ENCODE measurements at places on chromosomes 7 and 10. TPM values are rescaled to one million over a fixed set of nuclear protein-coding genes. Genes with fewer than 3 reads are reported as not detected.
A peak's percentile ranks its signal among the peaks of the same experiment; 100 is the strongest.

The CYP3A7 gene
- total RNA-seq = not detected

DNA sequence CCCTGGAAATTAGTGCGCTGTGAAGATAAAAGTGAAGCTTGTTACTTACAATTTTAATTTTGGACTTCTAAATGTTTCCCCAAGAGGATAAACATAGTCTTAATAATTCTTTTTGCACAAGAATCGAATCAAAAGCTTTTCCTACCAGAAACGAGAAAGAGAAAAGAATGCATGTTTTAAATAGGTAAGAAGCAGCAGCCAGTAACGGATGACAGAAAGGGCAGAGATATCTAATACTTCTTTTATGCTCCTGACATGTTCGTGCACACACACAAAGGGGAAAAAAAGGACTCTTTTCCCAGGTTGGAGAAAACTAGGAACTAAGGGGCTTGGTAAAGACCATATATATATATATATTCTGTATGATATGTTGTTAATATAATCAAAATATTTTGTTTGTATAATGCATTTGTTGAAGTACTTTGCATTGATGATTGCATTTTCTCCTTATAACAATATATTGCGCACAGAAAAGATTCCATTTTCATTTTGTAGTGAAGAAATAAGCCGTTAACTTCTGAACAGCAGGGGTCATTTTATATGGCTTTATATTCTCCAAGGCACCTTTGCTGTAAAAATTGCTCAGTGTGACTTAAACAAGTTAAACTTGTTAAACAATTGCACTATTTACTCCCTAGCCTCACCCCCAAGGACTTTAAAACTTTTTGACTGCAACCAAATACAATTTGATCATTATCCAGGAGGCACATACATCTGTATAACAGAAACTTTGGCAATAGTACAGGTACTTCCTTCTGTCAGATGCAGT lies 2.2 kb downstream of the PRKAR2B start:
- no peak for DNase-seq

DNA sequence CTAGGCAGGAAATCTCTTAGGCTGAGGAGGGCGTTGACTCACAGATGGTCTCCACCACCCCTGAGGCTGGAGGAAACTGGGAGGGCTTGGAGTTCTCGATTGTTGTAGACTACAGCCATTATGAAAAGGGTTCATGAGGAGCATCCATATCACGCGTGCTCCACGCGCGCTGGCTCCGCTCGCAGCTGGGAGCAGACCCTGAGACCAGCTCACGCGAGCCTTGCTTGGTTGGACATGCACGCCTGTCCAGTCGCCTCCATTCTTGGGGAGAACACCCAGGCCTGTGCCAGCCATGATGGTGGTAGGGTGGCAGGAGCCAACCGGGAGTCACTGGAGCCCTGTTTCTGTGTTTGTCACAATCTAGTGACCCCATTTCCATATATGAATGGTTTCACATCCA lies 139.1 kb downstream of the TCERG1L start:
- DNase-seq = no peak

DNA sequence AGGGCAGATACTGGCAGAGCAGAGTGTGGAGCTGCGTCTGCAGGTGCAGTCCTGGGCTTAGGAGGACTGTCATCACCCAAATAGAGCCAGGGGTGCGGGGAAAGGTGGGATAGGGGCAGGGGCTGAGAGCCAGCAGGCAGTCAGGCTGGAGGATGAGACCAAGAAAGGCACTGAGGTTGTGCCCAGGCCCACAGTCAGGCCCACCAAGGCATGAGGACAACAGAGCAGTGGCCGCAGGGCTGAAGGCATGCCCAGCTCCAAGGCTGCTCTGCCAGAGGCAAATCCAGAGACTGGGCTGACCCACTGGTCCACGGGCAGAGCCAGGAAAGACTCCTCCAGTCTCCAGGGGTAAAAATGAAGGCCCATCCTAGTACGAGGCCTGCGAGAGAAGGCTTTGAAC lies 24.4 kb upstream of the GATAD1 start:
- DNase-seq = no peak

DNA sequence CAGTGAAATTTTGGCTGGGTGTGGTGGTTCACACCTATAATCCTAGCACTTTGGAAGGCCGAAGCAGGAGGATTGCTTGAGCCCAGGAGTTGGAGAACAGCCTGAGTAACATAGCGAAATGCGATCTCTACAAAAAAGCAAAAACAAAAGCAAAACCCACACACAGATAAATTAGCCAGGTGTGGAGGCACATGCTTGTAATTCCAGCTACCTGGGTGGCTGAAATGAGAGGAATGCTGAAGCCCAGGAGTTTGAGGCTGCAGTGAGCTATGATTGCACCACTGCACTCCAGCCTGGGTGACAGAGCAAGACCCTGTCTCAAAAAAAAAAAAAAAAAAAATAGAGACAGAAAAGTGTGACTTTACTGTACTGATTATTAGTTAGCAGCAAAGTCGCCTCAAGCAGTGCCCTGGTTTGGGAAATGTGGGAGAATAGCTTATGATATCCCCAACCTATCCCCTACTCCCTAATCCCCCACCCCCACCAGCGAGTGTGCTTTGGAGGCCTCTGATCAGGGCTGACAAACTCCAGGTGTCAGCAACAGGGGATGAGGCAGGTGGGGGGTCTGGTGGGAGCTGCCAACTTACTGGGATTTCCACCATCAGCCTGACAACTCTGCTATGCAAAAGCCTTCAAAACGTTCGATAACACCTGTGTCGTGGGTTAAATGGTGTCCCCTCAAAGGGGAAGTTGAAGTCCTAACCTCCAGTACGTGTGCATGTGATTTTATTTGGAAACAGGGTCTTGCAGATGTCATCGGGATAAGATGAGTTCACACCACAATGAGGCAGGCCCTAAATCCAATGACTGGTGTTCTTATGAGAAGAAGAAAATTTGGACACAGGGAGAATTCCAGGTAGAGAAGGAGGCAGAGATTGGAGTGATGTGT lies 124.7 kb upstream of the SDK1 start:
- DNase-seq = no peak

- no peak for DNase-seq
Observed at GRCh38 chr7:32215697-32216096, 145.5 kb upstream of the PDE1C start.

The PLPP4 gene
- total RNA-seq = not detected

DNA sequence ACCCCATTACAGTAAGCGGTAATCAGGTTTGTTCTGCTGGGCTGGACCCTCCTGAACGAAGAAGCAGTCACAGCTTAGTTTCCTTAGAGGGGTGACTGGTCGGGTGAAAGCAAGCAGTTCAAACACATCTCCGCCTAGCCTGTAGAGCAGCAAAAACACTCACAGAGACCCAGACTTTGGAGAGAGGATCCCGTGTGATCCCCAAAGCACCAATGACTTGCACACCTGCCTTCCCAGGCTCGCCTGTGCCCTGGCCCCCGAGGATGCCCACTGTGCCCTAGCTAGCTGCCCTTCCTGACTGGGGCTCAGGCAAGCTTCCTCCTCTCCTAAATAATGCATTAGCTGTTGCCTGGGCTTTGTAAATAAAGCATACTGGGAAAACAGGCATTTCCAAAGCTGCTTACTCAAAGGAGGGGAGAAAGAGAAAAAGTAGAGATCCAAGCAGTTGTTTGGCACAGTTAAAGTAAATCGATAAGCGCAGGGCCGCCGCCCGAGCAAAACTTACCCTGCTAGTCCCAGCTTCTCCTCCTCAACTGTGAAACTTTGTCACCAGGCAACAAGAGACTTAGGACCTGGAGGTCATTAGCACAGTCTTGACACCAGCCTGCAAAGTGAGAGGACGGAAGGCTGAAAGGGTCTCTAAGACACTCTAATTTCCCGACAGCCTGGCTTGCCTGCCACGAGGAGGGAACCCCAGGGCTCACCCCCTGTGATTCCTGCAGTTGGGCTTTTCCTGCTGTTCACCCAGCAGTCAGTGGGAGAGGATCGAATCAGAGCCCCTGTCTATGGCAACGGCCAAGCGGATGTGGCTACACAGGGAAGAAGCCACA lies 4.8 kb downstream of the LRRC18 start:
- no peak for DNase-seq

The CFAP58 gene
- 1.1 TPM for total RNA-seq

DNA sequence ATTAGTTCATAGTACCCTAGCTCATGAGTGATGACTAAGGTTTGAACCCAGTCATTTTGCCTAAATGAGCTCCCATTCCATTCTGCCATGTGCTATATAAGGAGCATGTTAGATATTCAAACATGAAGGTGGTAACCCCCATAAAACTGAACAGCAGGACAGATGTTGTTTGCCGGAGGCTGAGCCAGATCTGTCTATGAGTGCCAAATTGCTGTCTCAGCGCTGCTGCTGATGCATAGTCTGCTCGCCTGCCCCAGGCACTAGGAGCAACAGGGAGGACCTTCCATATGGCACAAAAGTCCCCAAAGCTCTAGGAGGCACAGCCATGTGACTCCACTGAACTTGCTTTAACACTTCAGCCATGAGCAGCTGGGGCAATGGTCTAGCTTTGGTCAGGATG lies 466.0 kb upstream of the GHITM start:
- no peak for DNase-seq

GRCh38 chr7:113086431-113086888 lies at the start of gene GPR85:
TSS of gene GPR85 (minus strand) at chr7:113086827. CDS start at chr7:113084721, 2,106 bp downstream.
- DNase-seq = peak; percentile 17

DNA sequence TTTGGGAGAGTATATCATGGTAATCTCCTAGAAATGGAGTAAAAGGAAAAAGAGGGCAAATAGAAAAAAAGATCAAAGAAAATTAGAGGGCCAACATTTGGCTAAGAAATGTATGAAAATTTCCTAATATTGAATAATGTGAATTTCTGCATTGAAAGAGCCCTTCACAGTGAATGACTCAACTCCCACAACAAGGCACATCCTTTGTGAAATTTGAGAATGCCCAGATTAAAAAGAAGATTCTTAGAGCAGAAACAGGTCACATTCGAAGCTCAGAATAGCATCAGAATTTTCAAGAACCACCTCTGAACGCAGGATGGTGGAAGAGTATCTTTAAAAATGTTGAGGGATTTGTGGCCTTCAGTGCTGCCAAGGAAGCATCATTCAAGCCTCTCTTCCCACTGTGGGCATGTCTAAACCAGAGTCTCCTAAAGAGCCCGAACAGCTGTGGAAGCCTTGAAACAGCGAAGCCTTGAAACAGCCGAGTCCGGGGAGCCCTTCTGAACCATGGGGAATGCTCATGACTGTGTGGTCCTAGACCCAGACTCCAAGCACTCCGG lies 43.6 kb downstream of the GUSB start:
- DNase-seq = no peak

DNA sequence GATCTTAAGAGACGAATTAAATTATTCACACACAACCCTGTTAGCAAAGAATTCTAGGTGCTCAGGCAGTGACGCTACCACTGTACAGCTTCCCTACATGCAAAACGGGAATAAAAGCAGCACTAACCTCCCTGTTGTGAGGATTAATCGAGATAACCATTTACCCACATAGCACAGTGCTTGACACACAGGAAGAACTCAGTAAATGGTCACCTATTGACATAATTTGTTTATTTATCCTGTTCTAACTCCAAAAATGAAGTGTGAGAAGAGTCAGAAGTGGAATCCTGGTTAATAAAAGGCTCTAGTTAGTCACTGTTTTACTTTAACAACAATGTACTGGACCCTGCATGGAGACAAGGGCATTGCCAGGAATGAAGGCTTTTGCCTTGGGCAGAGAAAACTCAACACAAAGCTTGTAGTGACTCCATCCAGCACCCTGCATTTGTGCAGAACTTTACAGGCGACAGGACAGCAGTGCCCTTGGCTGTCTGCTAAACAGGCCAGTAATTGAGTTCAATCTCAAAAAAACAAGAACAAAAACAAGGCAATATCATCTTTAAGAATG lies 103.8 kb downstream of the SORBS1 start:
- DNase-seq = no peak

DNA sequence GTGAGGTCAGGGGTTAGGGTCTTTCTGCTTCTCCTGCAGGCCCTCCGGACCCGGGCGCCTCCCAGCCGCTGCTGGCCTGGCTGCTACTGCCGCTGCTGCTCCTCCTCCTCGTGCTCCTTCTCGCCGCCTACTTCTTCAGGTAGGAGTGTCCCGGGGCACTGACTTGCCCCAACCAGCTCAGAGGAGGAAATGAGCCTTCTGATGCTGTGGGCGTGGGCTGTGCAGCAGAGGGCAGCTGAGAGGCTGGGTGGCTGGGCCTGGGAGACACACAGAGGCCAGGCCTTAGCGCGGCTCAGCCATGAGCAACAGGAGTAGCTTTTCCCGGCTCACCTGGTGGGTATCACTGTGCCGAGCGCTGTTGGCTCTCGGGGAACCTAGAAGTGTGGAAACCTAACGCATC lies 78.9 kb downstream of the MKI67 start:
- peak; percentile 83 for DNase-seq

GRCh38 chr7:44494960-44495359 lies 4.5 kb upstream of the NUDCD3 start:
- DNase-seq = no peak

Data from activated T-helper 2 cell treated with anti-CD3 and anti-CD28 coated beads, Interferon-gamma antibody, Interleukin-2, Interleukin-4, amounts not matched to agents 10 μg/mL and 5 μg/mL and 100 μg/mL, durations not matched to agents 14 hours and 24 hours and 36 hours (primary cell).